SJSA1 (cell line): ENCODE measurements at places on chromosomes 6 and 20. TPM values are rescaled to one million over a fixed set of nuclear protein-coding genes. Genes with fewer than 3 reads are reported as not detected.

CYP21A2 gene
- total RNA-seq: not detected in 2 replicates

DNA sequence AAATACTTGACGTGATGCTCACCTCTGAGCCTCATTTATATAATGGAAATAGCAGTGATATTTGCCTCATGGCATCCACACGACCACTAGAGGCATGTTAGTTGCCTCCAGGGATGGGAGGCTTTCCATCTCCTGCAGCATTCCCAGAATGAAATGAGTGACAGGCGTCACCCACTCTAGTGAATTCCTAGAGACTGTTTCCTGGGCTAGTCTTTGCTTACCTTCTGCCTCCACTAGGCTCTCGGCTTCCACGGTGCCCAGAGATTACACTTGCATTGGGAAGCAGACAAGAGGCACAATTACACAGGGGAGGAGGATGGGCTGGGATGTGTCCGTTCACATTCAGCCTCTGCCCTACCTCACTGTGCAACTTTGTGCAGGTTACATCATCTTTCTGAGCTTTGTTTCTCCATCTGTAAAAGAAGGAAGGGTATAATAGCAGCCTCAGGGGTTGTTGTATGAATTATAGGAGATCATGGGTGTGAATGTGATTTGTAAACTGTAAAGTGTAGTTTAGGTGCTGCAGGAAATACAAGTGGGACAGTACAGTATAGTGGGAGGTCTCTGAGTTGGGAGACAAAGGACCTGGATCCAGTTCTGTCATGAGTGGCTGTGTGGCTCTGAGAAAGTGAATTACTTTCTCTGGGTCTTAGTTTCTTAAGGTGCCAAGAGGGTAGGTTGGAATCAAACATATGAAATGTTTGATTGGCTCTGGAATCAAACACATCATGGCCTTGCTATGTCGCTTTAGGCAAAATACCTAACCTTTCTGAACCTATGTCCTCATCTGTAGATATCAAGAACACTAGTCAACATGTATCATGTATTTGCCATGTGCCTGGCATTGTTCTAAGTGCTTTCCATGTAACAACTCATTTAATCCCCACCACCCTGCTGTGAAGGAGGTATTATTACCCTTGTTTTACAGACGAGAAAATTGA lies 3.6 kb upstream of the VSTM2L start:
- no peaks in the 10 kb centered on the region for H3K36me3 ChIP-seq
- peaks cover 39% of the 10 kb centered on the region for H3K4me1 ChIP-seq
- no peak overlapping the region for H3K27ac ChIP-seq
- H3K27me3 ChIP-seq: peaks cover 3% of the 10 kb centered on the region; the same call in 1 of the 2 replicates

GRCh38 chr6:13308332-13308731 lies 20.0 kb downstream of the TBC1D7 start:
- no peaks in the 10 kb centered on the region for H3K27me3 ChIP-seq
- DNase-seq: no peak
- peaks cover 2% of the 10 kb centered on the region for H3K4me1 ChIP-seq
- peaks cover 50% of the 10 kb centered on the region for H3K36me3 ChIP-seq

- H3K36me3 ChIP-seq: no peaks in the 10 kb centered on the region
- H3K27me3 ChIP-seq: no peaks in the 10 kb centered on the region
- no peak overlapping the region for H3K27ac ChIP-seq
- no peak overlapping the region for H3K4me3 ChIP-seq
These were observed 1195.9 kb upstream of the MAP3K7 start for GRCh38 chr6:91782802-91783201.

DNA sequence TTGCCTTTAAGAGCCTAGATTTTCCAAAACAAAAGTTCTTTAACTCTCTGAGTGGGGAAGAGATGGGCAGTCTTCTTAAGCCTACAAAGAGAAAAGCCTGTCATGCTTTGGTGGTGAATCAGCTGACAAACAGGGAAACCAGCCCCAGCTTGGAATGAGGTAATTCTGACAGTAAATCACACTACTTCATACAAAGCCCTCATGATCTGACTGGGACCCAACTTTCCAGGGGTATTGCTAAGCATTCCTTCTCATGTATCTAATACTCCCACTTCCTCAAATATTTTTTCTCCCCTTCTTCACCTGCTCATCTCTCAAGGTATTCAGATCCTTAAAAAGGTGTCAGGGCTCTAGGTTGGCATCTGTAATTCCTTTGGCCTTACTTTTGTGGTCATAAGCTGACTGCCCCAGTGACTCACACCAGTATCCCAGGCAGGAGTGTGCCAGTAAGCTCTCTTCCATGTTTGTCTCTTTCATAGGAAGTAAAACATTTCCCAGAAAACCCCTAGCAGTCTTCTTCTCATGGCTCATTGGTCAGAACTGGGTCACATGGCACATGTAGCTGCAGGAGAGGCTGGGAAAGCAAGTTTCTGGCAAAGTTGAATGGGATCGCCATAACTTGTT lies 15.0 kb upstream of the TBC1D22B start:
- H3K27ac ChIP-seq: peak overlapping the region; percentile 98
- H3K27me3 ChIP-seq: no peaks in the 10 kb centered on the region
- peak; percentile 98 for DNase-seq
- H3K4me3 ChIP-seq: no peak overlapping the region
- no peaks in the 10 kb centered on the region for H3K36me3 ChIP-seq
- peaks cover 57% of the 10 kb centered on the region for H3K4me1 ChIP-seq
